GM04504 (cell line): ENCODE measurements at places on chromosomes 3 and 15.

GRCh38 chr15:27458345-27459084 is 487.5 kb downstream of the GABRG3 start:
- no peak for DNase-seq

DNA sequence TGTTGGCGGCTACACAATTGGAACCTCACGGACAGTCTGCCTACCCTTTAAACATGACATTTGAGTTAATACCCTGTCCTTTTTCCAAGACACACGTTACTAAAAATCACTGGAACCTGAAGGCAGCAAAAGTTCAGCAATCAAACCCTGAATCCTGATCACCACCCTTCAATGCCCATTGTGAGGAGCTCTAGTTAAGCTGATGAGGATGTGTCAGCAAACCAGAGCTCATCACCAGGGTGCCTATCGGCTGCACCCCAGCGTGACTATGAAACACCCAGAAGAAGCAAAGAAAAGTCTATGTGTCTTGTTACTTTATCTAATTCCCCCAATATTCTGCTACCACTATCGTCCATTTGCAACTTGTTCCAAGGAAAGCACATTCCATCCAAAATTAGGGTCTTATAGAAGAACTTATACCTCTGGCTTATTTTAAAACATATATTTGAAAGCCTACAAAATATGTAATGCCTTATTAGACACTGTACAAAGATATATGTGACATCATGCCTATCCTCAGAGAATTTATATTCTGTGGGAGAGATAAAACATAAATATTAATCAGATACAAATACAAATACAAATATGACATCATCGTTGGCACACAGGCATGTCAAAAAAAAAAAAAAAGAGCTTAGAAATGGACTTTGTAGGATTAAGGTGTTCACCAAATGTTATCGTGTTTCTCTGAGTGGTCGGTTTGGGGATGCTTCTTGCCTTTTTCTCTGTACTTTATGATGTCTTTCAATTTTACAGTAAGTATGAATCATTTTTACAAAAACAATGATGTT is 219.7 kb upstream of the SETMAR start:
- DNase-seq, result no peak

- DNase-seq, result no peak
Observed at GRCh38 chr3:167350245-167350862, 29.7 kb downstream of the ZBBX start.

- DNase-seq, result peak; percentile 9
Observed at GRCh38 chr15:94164202-94164807, 67.1 kb upstream of the MCTP2 start.

DNA sequence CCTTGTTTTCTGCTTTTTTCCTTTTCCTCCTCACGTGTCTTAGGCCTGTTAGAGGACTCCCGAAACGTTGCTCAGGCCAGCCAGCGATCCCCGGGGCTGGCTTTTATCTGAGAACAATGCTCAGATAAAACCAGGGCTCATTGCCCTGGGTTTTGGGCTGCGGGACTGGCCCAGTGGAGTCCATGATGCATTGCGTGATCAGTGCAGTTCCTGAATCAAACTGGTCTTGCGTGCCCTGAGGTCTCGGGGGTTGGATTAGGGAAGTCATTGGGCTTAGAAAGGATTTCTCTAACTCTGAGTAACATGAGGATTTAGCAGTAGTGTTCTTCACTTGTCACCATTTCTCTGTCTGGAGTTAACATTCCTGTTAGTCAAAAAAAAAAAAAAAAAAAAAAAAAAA is 66.3 kb downstream of the CCR1 start:
- DNase-seq, result no peak

GRCh38 chr3:150292891-150293290 is 115.2 kb upstream of the TSC22D2 start:
- DNase-seq, result peak; percentile 74

DNA sequence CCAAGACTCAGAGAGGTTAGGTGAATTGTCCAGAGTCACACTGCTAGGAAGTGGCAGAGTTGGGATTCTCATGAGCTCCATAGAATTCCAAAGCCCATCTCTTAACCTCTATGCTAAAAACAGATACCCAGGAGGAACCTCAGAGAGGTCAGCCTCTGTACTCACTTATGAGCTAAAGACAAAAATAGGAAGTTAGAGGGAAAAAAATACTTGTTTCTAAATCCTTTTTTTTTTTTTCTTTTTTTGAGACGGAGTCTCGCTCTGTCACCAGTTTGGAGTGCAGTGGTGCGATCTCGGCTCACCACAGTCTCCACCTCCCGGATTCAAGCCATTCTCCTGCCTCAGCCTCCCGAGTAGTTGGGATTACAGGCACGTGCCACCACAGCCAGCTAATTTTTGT is 31.4 kb downstream of the FSD2 start:
- no peak for DNase-seq

DNA sequence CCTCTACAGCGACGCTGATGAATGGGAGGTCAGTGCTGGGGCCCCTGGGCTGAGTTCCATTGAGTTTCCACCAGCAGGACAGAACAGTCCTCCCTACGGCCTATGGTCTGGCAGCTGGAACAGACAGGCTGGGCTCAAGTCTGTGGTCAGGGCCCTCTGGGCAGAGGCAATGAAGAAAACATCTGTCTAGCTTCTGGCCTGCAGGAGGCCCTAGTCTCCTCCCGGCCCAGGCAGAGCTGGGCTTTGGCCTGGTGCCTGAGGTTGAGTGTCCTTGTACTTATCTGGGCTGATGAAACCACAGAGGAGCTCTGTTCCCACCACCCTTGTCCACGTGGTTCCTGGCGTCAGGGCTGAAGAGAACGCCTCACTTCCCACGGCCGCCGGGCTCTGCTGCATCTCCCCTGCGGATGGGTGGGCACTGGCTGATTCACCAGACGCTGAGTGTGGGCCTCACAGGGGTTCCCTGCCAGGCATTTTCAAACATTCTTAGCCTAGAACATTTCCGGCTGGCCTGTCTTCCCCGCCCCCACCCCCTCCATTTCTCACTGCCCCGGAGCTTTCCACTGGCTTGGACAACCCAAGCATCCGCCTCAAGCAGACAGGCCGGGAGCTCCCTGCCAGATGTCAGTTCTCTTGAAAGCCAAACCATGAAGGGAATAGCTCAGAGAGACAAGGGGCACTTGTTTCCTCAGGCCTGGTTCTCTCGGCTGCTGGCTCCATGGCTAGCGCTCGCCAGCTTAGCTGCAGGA is 20.3 kb downstream of the PPCDC start:
- peak; percentile 100 for DNase-seq

DNA sequence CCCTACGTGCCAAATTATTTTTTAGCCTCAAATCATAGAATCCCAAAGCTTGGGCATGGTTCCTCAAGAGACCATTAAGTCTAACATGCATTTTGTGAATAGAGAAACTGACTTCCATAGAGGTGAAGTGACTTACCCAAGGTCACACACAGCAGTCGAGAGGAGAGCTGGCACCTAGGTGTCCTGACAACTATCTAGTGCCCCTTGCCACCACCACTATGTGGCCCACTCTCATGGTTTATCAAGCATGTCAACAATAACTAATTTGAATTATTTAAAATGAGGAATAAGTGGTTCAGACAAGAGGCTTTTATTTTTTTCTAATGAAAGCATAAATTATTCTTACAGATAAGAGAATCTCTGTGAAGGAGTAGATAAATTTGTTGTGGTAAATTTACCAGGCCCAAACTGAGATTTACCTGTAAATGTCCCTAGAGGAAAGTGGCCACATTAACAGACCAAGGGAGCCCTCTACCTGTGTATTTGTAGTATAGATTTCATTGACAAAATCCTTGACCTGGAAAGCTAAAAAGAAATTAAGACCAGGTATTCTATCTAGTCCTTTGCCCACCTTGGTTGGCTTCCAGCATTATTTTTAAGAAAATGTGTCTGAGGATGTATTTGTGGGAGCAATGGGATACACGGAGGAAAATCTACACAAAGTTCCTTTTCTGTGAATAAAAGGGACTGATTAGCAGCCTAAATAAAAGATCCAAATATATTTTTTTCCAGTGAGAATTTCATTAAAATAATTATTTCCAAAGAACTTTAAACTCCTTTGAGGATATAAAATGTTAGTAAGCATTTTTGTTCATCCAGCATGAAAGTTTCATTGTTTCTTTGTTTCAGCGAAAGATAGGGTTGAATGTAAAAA is 49.1 kb downstream of the IQCH start:
- DNase-seq, result peak; percentile 8

DNA sequence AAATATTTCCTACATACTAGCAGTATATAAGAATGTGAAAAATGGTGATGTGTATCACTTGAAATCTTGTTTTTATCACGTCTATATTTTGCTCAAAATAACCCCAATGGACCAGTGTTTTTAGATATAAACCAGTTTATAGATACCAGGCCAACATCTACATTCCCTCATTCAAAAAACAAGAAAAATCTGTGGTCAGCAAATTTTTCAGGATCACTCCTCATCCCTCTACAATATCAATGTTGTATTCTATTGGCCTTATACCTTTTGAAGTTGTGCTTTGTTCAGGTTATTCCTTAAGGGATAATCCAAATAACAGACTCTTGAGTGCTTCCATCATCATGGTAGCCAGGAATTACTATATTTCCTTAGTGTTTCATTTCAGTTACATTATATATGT is 332.9 kb upstream of the ARRDC4 start:
- no peak for DNase-seq

- DNase-seq, result no peak
Observed at GRCh38 chr15:68498076-68498475, 66.1 kb upstream of the ITGA11 start.

GRCh38 chr15:76866008-76866407 is 39.1 kb downstream of the SCAPER start:
- peak; percentile 10 for DNase-seq

DNA sequence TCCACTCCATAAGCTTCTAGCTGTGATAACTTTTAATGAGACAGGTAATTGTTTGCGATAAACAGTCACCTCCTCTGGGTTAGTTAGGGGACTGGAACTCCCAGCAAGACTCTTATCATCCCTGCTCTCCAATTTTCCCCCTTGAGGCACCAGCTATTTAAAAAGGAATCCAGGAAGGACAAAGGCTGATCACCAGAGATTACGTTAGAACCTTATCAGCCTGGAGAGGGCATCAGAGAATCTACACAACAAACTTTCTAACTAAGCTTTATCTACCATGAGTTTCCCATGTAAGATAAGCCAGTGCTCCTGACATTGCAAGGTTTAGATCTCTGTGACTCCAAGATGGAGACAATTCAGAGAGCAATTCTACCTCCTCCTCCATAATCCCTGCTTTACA is 31.3 kb downstream of the GPR176 start:
- no peak for DNase-seq

- no peak for DNase-seq
Observed at GRCh38 chr3:101817992-101818391, 31.3 kb upstream of the NFKBIZ start.

DNA sequence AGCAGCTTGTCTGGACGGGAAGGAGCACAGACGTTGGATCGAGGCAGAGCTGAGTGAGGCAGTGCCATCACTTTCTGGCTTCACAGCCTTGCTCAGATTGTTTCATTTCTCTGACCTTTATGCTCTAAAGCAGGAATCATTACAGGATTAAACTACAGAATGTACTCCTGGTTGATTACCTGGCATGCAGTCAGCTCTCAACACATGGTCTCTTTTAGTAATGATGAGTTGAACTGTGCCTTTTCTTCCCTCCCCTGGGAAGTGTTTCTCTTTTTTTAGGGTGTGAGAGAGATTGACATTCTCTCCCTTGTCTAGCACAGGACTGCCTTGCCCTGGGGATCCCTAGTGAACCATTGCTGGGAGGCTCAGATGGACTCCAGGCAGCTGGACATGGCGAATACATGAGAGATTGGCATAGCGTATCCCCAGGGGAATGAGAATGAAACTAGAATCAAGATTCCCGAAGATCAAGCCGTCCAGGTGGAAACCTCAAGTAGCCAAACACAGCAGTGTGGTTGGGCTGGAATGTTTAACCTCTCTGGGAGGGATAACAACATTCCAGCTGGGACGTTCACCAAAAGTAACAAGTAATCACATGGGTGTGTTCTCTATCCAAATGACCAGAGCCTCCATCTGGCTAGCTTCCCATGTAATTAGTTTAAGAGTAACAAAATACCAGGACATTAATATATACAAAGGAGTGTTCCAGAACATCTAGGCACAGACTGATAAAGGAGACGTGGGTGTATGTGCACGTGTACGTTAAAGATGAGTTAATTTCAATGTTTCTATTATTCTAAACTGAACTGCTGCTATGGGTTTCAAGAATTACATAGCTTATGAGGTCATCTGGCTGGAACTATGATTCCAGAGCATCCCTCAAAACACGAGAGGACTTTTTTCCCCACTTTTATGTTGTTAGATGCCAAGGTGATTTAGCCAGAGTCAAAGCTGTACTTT is 118.6 kb upstream of the NR2E3 start:
- DNase-seq, result no peak

GRCh38 chr3:47009225-47010110 is 30.0 kb downstream of the NBEAL2 start:
- peak; percentile 82 for DNase-seq

- peak; percentile 25 for DNase-seq
Observed at GRCh38 chr3:137970914-137971831, 38.8 kb upstream of the CLDN18 start.

- DNase-seq, result no peak
Observed at GRCh38 chr3:152825566-152825965, 9.4 kb upstream of the P2RY1 start.

DNA sequence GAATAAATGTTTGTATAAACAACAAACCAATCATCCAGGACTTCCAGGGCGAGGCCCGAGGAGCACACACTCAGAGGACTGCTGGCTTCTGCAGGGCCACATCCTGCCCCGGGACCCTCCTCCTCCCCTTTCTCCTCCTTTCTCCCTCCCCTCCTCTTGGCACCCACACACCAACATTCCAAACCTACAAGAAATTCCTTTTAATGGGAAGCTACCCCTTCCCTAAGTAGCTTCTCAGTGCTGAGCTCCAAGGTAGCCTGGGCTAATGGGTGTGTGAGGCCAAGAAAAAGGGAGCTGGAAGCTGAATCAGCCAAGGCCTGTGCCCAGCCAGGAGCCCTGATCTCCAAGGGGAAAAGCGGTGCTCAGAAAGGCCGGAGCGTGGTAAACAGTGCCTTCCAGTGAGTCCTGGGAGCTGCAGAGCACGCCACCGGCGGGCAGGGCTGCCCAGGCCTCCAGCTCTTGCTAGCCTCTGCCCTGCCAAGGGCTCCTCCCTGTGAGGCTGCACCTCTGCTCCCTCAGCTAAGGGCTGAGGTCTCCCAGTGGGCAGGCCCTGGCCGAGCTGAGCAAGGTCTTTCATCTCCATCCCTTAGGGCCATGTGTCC is 3.9 kb downstream of the ITIH3 start:
- DNase-seq, result no peak

DNA sequence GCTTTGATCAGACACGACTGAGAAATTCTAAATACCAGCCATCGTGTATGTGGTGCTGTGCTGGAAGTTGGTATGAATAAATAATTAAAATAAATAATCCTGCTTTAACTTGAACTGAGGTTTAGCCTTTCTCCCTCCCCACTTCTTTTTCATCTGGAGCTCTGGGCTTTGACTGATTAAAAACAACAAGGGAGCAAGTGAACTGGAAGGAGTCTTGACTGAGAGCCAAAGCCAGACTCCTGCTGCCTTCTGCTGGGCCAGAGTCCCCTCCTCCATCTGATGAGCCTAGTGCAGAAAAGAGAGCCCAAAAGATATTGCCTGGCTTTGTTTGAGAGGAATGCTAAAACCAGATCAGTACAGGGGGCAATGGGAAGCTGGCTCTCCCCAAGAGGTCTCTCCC is 96.0 kb downstream of the CCNL1 start:
- DNase-seq, result no peak

- no peak for DNase-seq
Observed at GRCh38 chr3:133987136-133987535, 42.6 kb downstream of the SLCO2A1 start.
